GM23248 (cell line): ENCODE measurements at places on chromosomes 1 and 21. TPM values are rescaled to one million over a fixed set of nuclear protein-coding genes. Genes with fewer than 3 reads are reported as not detected.
A peak's percentile ranks its signal among the peaks of the same experiment; 100 is the strongest.

The RIPPLY3 gene
- not detected in 2 replicates for total RNA-seq

The CHI3L1 gene
- total RNA-seq, result 0.22 and 0.63 TPM in 2 replicates

- H3K4me1 ChIP-seq, result peaks cover 9% of the 10 kb centered on the region; the same call in 1 of the 2 replicates
- H3K27me3 ChIP-seq, result no peaks in the 10 kb centered on the region
- H3K36me3 ChIP-seq, result no peaks in the 10 kb centered on the region
- peak; percentile 40 for DNase-seq
- H3K27ac ChIP-seq, result no peak overlapping the region
Measured at GRCh38 chr1:221921936-221922335, 180.0 kb upstream of the DUSP10 start.

- H3K27me3 ChIP-seq, result no peaks in the 10 kb centered on the region
- H3K4me1 ChIP-seq, result no peaks in the 10 kb centered on the region
- DNase-seq, result no peak
- H3K36me3 ChIP-seq, result no peaks in the 10 kb centered on the region
Measured at GRCh38 chr1:220575718-220576497, 48.0 kb downstream of the MARK1 start.

GRCh38 chr1:184023171-184023570, 14.4 kb downstream of the COLGALT2 start:
- no peaks in the 10 kb centered on the region for H3K27me3 ChIP-seq
- H3K4me3 ChIP-seq, result no peak overlapping the region
- H3K27ac ChIP-seq, result no peak overlapping the region
- H3K4me1 ChIP-seq, result peaks cover 14% of the 10 kb centered on the region
- no peak for DNase-seq

DNA sequence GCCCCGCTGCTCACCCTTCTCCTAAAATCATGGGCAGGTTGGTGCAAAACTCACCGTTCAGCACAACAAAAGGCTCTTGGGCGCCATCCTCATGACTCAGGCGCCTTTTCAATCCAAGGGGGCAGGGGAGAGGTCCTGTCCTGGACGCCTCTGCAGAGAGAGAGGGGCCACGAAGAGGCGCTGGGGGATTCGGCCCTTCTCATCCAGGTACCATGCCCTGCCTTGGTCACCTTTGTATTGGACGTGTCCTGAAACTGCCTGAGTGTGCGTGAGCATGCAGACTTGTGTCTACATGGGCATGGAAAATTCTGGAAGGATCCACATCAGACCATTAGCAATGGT, 53.5 kb downstream of the SLC37A1 start:
- no peak for DNase-seq
- no peaks in the 10 kb centered on the region for H3K36me3 ChIP-seq
- no peak overlapping the region for H3K4me3 ChIP-seq
- no peaks in the 10 kb centered on the region for H3K4me1 ChIP-seq
- H3K27me3 ChIP-seq, result no peaks in the 10 kb centered on the region

GRCh38 chr1:86621286-86621685, 74.4 kb downstream of the CLCA4 start:
- H3K27me3 ChIP-seq, result no peaks in the 10 kb centered on the region
- H3K4me1 ChIP-seq, result no peaks in the 10 kb centered on the region
- H3K4me3 ChIP-seq, result no peak overlapping the region
- DNase-seq, result no peak
- H3K36me3 ChIP-seq, result no peaks in the 10 kb centered on the region

- no peaks in the 10 kb centered on the region for H3K36me3 ChIP-seq
- DNase-seq, result peak; percentile 12
- H3K27me3 ChIP-seq, result peaks cover 10% of the 10 kb centered on the region; the same call in 1 of the 2 replicates
- no peak overlapping the region for H3K27ac ChIP-seq
- H3K4me1 ChIP-seq, result peaks cover 29% of the 10 kb centered on the region
Measured at GRCh38 chr1:157047062-157047410, 1.5 kb upstream of the ARHGEF11 start.

GRCh38 chr1:77014073-77014788, 147.0 kb downstream of the ST6GALNAC5 start:
- no peaks in the 10 kb centered on the region for H3K36me3 ChIP-seq
- no peak overlapping the region for H3K27ac ChIP-seq
- no peak overlapping the region for H3K4me3 ChIP-seq

- peak overlapping the region; percentile 82 for H3K4me3 ChIP-seq
- no peaks in the 10 kb centered on the region for H3K27me3 ChIP-seq
- H3K36me3 ChIP-seq, result no peaks in the 10 kb centered on the region
- peak overlapping the region; percentile 99 for H3K27ac ChIP-seq
- peaks cover 30% of the 10 kb centered on the region for H3K4me1 ChIP-seq
Measured at GRCh38 chr1:154975409-154976059, 1.1 kb downstream of the CKS1B start.

DNA sequence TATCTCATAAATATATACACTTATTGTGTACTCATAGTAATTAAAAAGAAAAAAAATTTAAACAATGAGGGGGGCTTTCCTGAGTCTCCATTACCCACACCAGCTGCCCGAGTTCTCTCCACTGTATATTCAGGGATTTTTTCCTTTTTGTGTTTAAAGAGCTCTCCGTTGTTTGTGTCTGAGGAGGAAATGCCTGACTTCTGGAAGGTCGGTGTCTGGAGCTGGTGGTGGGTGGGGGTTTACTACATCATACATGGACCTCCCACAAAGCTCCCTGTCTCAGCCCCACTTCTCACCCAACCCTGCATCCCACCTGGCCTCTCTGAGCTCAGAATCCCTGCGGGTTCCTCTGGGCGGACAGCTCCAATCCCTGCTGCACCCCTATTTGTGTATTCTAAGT, 64.1 kb upstream of the ETV3 start:
- H3K27me3 ChIP-seq, result no peaks in the 10 kb centered on the region; the same call in 1 of the 2 replicates
- H3K4me1 ChIP-seq, result no peaks in the 10 kb centered on the region
- H3K27ac ChIP-seq, result no peak overlapping the region
- DNase-seq, result no peak
- H3K36me3 ChIP-seq, result no peaks in the 10 kb centered on the region
- no peak overlapping the region for H3K4me3 ChIP-seq

- H3K4me3 ChIP-seq, result no peak overlapping the region
- DNase-seq, result no peak
- no peaks in the 10 kb centered on the region for H3K36me3 ChIP-seq
Measured at GRCh38 chr21:20943561-20943997, 54.6 kb upstream of the NCAM2 start.

DNA sequence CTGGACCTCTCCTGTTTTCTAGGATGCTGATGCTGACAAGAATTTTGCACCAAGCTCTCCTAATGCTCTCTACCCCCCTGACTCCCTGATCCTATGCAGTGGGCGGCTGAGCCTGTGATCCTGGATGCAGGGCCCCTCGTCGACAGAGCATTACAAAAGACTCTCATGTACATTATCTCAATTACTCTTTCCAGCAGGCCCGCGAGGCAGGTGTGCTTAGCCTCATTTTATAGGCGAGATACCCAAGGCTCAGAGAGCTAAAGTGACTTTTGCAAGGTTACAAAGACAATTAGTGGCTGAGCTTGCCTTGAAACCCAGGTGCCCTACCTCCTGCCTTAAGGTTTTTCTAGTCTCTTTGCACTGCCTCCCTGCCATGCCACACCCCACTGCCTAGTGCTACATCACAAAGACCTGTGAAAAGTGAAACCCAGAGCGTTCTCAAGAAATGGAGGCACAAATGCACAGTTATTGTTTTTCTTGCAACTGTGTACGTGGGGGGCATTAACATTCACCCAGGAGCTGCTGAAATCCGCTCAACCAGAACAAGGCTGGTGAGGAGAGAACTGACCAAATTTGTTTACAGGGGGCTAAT, 10.0 kb upstream of the C8A start:
- no peaks in the 10 kb centered on the region for H3K27me3 ChIP-seq
- no peaks in the 10 kb centered on the region for H3K4me1 ChIP-seq
- no peaks in the 10 kb centered on the region for H3K36me3 ChIP-seq
- H3K4me3 ChIP-seq, result no peak overlapping the region
- H3K27ac ChIP-seq, result no peak overlapping the region
- DNase-seq, result no peak

The CLDN17 gene
- total RNA-seq, result not detected in 2 replicates

- no peak for DNase-seq
- H3K27ac ChIP-seq, result no peak overlapping the region
Measured at GRCh38 chr21:31358158-31358557, 14.1 kb upstream of the TIAM1 start.

DNA sequence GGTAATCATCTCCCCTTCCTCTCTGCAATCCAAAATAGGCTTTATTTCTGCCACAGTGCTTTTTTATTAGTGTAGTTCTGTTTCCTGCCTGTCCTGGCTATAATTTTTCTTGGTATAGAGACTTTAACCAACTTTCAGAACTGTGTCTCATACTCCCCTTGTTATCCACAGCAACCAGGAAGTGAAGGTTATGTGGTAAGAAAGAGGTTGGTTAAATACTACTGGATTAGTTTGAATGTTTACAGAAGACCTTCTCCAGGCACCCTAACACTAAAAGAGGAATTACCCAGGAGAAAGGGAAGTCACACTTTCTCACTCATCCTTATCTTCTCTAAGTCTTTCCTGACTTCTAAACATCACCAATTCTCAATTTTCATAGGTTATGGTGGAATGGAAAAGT, 17.8 kb upstream of the TNFSF4 start:
- H3K27ac ChIP-seq, result no peak overlapping the region
- peaks cover 7% of the 10 kb centered on the region for H3K4me1 ChIP-seq
- H3K27me3 ChIP-seq, result no peaks in the 10 kb centered on the region
- H3K36me3 ChIP-seq, result no peaks in the 10 kb centered on the region
- H3K4me3 ChIP-seq, result no peak overlapping the region

GRCh38 chr1:10019561-10019960, 13.2 kb upstream of the UBE4B start:
- H3K36me3 ChIP-seq, result no peaks in the 10 kb centered on the region
- no peak for DNase-seq
- peaks cover 10% of the 10 kb centered on the region for H3K4me1 ChIP-seq

DNA sequence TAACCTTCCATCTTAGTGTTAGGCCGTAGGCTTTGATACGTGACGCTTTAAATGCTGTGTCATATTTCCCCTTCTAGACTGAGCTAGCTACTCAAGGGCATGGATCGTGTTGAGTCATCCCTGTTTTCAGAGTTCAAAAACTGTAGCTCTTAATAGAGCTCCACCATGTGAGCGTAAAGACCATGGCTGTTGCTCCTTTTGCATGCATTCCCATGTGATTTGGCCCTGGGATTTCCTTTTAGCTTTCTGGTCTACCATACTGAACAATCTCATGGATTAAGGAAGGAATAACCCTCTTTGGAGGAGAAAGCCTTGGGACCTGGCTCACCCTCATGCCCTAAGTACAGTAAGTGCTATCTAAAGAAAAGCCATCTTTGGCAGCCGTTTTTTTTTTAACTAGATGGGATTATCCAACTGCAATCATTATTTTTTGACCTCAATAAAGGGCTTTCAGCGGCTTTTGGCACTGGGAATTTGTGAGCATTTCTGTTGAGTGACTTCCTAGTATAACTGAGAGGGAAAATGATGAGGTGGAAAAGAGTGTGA, 76.6 kb downstream of the PLPP3 start:
- H3K4me1 ChIP-seq, result no peaks in the 10 kb centered on the region
- H3K36me3 ChIP-seq, result peaks cover 55% of the 10 kb centered on the region
- H3K4me3 ChIP-seq, result no peak overlapping the region
- no peaks in the 10 kb centered on the region for H3K27me3 ChIP-seq

DNA sequence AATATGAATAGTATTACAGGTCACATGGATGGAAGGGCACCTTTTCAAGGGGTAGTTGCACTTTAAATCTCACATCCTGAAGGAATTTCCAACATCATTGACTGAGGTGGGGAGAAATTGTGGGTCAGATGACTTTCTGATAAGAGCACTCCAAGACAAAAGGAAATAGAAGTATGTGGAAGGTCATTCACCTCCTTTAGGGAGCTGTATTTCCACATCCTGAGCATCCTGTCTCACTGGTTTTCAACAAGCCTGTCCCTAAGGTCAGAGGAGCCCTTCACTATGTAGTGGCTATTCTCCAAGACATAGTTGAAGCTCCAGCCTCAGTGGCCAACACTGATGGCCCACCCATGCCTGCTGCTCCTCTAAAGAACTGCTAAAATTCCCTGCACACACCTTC, 76.5 kb downstream of the ATP1A1 start:
- H3K36me3 ChIP-seq, result no peaks in the 10 kb centered on the region
- 0 out of 2 replicates have a peak, but pooled peaks cover 5% of the 10 kb centered on the region for H3K27me3 ChIP-seq
- no peak overlapping the region for H3K27ac ChIP-seq
- no peaks in the 10 kb centered on the region for H3K4me1 ChIP-seq
- H3K4me3 ChIP-seq, result no peak overlapping the region
- no peak for DNase-seq

DNA sequence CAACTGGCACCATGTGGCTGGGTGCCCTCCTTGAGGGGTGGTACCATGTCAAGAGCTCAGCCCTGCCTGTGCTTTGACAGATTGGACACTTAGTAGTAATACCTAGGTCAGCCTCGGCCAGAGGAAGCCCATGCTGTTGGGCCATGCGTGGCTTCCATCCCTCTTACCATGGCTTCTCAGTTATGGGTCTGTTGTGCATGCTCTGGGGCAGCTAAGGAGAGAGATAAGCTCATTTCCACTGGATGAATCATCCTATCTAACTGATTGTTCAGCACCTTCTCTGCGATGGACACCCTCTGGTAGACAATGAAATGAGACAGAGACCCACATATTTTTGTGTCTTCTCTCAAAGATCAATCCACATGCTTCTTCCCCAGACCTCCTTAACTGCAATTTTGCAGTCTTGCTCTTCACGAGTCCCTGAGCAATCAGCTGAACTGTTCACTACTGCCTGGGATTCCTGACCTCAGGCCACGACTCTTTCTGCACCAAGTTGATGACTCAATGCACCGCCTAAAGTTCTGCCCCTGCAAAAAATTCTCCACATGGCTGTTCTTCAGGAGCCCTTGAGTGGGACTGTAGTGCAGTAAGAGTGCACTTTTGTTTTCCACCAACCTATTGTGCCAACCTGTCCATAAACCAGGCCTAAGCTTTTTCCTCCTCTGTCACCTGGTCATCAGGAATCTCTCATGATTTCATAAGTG, 6.9 kb upstream of the TRIM62 start:
- peak; percentile 36 for DNase-seq
- no peak overlapping the region for H3K27ac ChIP-seq
- peaks cover 5% of the 10 kb centered on the region; the same call in 1 of the 2 replicates for H3K4me1 ChIP-seq

The FALEC gene
- not detected in 2 replicates for total RNA-seq

The ARHGEF16 gene
- total RNA-seq, result not detected in 2 replicates

DNA sequence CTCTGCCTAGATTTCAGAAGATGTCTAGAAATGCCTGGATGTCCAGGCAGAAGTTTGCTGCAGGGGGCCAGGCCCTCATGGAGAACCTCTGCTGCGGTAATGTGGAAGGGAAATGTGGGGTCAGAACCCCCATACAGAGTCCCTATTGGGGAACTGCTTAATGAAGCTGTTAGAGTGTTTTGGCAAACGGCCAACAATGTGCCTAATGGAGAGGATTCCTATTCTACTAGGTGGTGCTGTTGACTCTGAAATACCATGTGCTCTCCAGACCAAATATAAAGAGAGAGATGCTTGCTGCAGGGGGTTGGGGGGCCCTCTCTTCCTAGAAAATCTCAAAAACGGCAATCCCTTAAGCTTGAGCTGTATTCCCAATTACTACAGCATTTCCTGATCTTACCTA, 57.1 kb upstream of the DR1 start:
- DNase-seq, result peak; percentile 11
- H3K4me1 ChIP-seq, result no peaks in the 10 kb centered on the region
- H3K27me3 ChIP-seq, result no peaks in the 10 kb centered on the region
- no peak overlapping the region for H3K4me3 ChIP-seq
- H3K27ac ChIP-seq, result no peak overlapping the region

- H3K36me3 ChIP-seq, result no peaks in the 10 kb centered on the region
- peaks cover 18% of the 10 kb centered on the region for H3K27me3 ChIP-seq
- no peak overlapping the region for H3K27ac ChIP-seq
- no peaks in the 10 kb centered on the region for H3K4me1 ChIP-seq
Measured at GRCh38 chr1:53582211-53583020, 123.2 kb downstream of the DMRTB1 start.

The EIF4G3 gene
- total RNA-seq, result 43.1 and 65.5 TPM in 2 replicates

The CFAP126 gene
- not detected in 2 replicates for total RNA-seq

- no peak for DNase-seq
- H3K27me3 ChIP-seq, result no peaks in the 10 kb centered on the region
- H3K4me3 ChIP-seq, result no peak overlapping the region
- no peaks in the 10 kb centered on the region for H3K36me3 ChIP-seq
- peaks cover 11% of the 10 kb centered on the region; the same call in 1 of the 2 replicates for H3K4me1 ChIP-seq
Measured at GRCh38 chr1:147581459-147581858, 40.2 kb downstream of the BCL9 start.

The C1QB gene
- not detected in 2 replicates for total RNA-seq
